ENCODE measurements at places on chromosomes 16 and 17.

GRCh38 chr17:75159196-75160031, 5.1 kb upstream of the JPT1 start:
- DNase-seq = no peak

DNA sequence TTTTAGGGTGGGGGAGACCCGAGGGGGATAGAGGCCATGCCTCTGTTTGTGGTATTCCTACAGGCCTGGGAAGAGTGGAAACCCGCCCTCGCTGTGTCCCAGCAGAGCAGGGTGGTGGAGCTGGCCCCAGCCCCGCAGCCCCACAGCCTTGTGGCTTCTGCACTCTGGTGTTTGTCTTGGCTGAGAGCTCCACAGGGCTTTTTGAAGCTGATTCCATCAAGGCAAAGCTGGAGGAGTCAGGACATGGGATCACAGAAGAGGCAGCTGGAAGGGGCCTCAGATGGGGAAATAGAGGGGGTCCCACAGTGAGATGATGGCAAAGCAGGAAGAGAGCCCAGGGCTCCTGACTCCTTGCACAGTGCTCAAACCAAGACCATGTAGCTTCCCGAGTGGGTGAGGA, 5.0 kb upstream of the WFIKKN2 start:
- DNase-seq = no peak

GRCh38 chr17:489758-490329, 137.2 kb upstream of the RPH3AL start:
- peak; percentile 76 for DNase-seq

- no peak for DNase-seq
Observed at GRCh38 chr16:29844575-29845331, 18.3 kb downstream of the CDIPT start.

DNA sequence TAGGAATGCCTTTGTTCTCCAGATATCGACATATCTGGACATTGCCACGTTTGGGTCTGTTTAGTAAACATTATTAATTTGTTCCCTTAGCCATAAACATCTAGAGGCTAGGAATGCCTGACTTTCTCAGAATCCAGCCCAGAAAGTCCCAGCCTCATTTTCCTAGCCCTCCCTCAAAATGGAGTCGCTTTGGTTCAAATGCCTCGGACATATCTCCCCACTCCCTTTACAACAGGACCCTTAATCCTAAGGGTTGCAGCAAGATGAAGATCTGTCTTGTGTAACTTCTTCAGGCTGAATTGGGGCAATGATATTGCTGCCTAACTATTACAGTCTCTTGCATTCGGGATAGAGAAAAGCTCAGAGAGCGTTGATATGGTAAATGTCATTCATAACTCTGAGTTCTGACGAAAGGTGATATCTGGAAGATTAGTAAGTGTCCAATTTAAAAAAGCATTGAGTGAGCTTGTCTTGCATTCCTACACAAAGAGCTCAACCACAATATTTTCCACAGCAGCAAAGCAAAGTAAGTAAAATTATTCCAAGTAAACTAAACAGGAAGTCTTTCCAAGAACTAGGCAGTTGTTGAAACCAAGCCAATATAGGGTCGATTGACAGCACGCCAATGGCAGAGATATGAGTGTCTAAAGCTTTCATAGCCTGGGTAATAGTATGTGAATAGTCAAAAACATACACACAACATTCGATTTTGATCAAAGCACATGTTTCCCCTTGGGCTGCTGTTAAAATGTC, 46.0 kb upstream of the ARL4D start:
- DNase-seq = no peak

DNA sequence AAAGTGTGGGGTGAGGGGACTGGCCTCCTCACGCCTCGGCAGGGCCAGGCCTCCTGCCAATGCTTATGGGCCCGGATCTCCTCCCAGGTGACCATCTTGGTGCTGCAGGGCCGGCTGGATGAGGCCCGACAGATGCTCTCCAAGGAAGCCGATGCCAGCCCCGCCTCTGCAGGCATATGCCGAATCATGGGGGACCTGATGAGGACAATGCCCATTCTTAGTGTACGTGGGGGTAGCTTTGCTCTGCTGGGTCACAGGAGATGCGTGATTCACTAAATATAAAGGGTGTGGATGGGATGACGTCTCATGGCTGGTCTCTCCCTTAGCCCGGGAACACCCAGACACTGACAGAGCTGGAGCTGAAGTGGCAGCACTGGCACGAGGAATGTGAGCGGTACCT, 19.5 kb downstream of the NUP85 start:
- no peak for DNase-seq

DNA sequence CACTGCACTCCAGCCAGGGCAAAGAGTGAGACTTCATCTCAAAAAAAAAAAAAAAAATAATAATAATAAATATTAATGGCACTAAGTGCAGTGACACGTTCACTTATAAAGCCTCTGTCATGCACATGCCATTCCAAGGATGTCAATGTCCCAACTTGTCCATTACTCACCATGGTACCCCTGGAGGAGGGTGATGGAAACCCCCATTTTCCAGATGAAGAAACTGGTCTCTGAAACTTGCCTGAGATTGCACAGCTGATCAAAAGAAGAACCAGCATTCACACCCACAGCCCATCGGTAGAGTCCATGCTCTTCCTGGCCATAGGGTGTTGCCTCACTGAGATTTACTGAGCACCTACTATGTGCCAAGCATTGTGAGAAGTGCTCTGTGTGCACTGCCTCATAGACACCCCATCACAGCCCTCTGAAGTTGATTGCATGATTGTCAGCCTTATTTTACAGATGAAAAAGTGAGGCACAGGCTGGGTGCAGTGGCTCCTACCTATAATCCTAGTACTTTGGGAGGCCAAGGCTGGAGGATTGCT, 123.7 kb downstream of the ABCC1 start:
- no peak for DNase-seq

GRCh38 chr16:29714972-29715371, 30.8 kb downstream of the C16orf54 start:
- no peak for DNase-seq

Measured in aorta (tissue), 5 donors.